Activated CD8-positive, alpha-beta memory T cell treated with anti-CD3 and anti-CD28 coated beads, Interleukin-2, amount 10 ng/mL, durations not matched to agents 7 days and 5 days (primary cell): ENCODE measurements at places on chromosomes 7 and 10. TPM values are rescaled to one million over a fixed set of nuclear protein-coding genes. Genes with fewer than 3 reads are reported as not detected.
A peak's percentile ranks its signal among the peaks of the same experiment; 100 is the strongest.

DNA sequence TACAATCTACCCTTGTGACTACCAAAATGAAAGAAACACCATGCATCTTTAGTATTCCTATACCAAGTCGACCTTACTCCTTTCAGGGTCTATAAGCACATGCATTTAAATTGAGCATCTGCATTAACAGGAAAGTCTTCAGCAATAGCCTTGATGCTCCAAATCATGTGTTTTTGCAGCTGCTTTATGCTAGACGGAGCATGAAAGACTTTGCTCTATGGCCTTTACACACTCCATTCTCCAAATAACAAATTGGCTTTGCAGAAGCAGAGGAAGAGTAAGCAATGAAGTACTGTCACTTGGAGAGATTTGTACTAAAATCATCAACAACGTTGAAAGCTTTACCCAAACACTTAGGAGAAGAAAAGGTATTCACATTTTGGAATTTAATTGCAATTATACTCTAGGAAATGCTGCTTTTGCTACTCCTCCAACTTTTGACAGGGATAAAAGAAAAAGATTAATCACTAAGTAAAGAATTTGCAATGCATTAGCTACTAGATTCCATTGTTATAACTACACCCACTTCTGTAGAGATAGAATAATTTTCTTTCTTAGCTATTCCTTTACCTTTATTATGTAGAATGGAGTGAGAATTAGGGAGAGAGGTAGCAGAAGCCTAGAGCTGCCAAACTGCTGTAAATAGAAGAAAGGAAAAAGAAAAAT lies 131.8 kb downstream of the SEMA3E start:
- H3K4me3 ChIP-seq: no peak overlapping the region
- DNase-seq: no peak
- no peaks in the 10 kb centered on the region for H3K27me3 ChIP-seq
- no peaks in the 10 kb centered on the region for H3K36me3 ChIP-seq
- H3K4me1 ChIP-seq: no peaks in the 10 kb centered on the region

DNA sequence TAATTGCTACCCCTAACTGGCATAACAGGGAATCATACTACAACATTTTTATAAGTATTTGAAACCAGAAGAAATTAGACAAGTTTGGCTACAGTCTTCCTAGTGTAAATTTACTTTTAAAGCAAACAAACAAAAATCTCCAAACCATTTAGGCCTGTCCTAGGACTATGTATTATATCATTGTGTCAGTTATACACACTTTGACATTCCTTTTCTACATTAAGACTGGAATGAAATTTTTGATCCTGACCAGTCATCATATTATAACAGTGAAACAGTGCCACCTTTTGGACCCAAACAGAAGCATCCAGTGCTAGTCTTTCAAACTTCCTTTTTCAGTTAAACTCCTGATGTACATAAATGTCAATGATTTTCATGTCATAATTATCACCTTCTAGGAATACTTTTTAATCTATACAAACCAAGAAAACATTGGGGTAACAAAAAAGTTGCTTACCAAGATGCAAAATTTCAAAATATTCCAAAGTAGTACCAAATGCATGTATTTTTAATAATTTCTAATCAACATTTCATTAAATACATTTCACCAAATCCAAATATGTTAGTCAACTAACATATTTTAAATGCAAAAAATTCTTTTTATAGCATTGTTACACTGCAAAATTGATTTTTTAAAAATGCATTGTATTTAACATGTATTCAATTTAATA lies 75.7 kb downstream of the IMMP2L start:
- no peak overlapping the region for H3K4me3 ChIP-seq
- no peaks in the 10 kb centered on the region for H3K4me1 ChIP-seq
- no peaks in the 10 kb centered on the region for H3K36me3 ChIP-seq
- H3K27me3 ChIP-seq: no peaks in the 10 kb centered on the region
- DNase-seq: no peak

DNA sequence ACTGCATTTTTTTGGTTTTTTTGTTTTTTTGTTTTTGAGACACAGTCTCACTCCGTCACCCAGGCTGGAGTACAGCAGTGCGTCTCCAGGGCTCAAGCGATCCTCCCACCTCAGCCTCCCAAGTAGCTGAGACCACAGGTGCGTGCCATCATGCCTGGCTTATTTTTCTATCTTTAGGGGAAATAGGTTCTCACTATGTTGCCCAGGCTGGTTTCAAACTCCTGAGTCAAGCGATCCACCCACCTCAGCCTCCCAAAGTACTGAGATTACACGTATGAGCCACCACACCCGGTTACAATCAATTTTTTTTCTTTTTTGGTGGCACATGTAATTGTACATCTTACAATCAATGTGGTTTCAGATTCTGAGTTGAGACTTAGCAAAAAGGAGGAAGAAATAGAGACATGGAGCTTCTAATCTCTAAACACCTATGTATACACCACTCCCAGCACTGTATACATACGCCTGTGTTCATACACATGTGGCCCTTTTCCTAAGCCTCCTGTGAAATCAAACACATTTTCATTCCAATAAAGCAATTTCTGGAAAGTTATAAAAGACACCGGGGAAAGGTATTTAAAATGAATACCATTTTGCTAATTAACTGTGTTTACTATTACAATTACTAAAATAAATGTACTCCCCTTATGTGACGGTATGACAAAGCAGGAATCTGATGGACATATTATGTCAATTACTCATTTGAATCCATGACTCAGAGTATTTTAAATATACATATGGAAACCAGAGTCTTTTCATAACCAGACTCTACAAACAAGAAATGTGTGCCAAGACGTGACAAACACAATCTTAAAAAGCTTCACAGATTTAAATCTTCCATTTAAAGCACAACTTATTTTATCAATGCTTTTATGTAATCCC lies 40.9 kb downstream of the SMURF1 start:
- H3K27me3 ChIP-seq: no peaks in the 10 kb centered on the region
- H3K4me1 ChIP-seq: peaks cover 12% of the 10 kb centered on the region
- no peak overlapping the region for H3K27ac ChIP-seq
- no peak for DNase-seq

- no peaks in the 10 kb centered on the region for H3K4me1 ChIP-seq
- no peaks in the 10 kb centered on the region for H3K36me3 ChIP-seq
- no peak for DNase-seq
- H3K27ac ChIP-seq: no peak overlapping the region
These were observed 72.7 kb downstream of the CFAP46 start for GRCh38 chr10:132869621-132870020.

GRCh38 chr7:9691286-9691685 lies 1257.9 kb downstream of the NXPH1 start:
- DNase-seq: no peak
- H3K4me3 ChIP-seq: no peak overlapping the region
- H3K27ac ChIP-seq: no peak overlapping the region
- H3K4me1 ChIP-seq: no peaks in the 10 kb centered on the region
- H3K36me3 ChIP-seq: no peaks in the 10 kb centered on the region

DNA sequence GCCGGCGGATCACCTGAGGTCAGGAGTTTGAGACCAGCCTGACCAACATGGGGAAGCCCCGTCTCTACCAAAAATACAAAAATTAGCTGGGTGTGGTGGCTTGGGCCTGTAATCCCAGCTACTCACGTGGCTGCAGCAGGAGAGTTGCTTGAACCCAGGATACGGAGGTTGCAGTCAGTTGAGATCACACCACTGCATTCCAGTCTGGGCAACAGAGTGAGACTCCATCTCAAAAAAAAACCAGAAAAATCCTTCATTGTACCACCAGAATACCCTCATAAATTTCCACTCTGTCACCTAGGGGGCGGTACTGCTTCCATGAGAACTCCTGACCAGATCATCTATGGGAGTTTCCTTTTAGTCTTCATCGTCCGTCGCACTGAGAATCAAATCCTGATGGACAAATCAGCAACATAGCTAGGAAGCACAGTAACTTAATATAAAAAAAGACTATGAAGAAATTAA lies 225.8 kb upstream of the KLF14 start:
- H3K27ac ChIP-seq: peak overlapping the region; percentile 100
- H3K27me3 ChIP-seq: no peaks in the 10 kb centered on the region
- H3K4me3 ChIP-seq: peak overlapping the region; percentile 94
- DNase-seq: peak; percentile 79
- H3K36me3 ChIP-seq: peaks cover 59% of the 10 kb centered on the region

- DNase-seq: peak; percentile 55
- H3K36me3 ChIP-seq: peaks cover 8% of the 10 kb centered on the region
- no peaks in the 10 kb centered on the region for H3K27me3 ChIP-seq
- no peak overlapping the region for H3K4me3 ChIP-seq
- peaks cover 49% of the 10 kb centered on the region for H3K4me1 ChIP-seq
These were observed 5.9 kb downstream of the SAP25 start for GRCh38 chr7:100567751-100568175.

The DYNC1I1 gene
- not detected for total RNA-seq

The TNS3 gene
- total RNA-seq: 2.6 TPM
